ENCODE measurements at places on chromosomes 13 and 19.

- DNase-seq = no peak
Measured at GRCh38 chr13:103973740-103974139, 907.5 kb upstream of the SLC10A2 start.

DNA sequence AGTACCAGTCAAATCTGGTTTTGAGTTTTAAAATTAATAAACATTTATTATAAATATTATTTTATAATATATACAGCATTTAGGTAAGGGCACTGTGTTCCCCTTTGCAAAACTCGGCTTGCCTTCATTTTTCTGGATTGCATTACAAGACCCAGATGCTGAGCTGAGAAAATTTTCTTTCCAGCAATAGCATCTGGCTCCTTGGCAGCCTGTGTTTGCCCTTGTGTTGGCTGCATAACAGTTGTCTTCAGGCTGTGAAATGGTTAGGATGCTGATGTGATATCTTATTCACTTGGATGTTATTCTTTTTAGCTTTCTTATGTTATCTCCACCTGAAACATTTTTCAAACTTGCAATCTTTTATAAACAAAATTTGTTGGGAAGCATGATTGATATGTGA, 784.4 kb downstream of the DACH1 start:
- DNase-seq = no peak

- no peak for DNase-seq
Measured at GRCh38 chr19:40055049-40055448, 982 bp downstream of the ZNF780B start.

- no peak for DNase-seq
Measured at GRCh38 chr13:43493496-43494000, 293.2 kb downstream of the ENOX1 start.

DNA sequence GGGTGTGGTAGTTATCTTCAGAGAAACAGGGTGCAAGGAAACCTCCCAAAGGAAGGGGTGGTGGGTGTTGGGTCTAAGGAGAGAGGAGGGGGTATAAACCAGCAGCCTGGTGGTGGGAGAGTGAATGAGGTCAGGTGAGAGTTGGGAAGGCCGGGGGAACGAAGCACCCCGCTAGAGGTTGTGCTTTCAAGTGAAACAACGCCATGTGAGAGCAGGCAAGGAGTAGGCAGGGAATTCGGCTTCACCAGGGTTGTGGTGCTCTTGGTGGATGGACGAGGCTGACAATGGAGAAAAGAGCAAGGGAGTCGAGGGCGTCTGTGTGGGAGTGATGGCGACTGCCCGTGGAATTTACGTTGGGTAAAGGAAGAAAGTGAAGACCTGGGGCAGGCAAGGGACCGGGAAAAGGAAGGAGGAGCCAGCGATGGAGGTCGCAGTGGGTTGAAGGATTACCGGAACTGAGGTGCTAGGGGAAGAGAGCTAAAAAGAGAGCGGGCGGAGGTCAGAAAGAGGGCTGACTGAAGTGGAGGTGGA, 2.1 kb upstream of the MLNR start:
- DNase-seq = no peak

GRCh38 chr13:91111476-91112200, 235.8 kb upstream of the MIR17HG start:
- no peak for DNase-seq

GRCh38 chr13:111021270-111021669, 93.8 kb upstream of the ARHGEF7 start:
- no peak for DNase-seq

DNA sequence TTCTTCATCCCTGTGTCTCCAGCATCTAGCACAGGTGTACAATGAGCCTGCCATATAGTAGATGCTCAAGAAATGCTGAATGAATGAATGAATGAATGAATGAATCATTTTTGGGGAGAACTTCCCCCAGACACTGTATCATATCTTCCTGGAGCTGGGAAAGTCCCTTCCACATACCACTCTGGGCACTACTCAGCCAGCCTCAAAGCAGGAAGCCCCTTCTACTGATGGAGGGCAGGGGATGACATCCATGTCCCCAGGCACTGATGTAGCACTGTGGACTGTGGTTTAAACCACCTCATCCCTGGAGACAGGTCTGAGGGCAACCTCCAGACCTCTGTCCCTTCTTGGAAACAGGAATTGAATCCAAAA, 4.8 kb downstream of the GNA15 start:
- DNase-seq = no peak

GRCh38 chr13:24045597-24045996, 114.9 kb upstream of the SPATA13 start:
- DNase-seq = no peak

DNA sequence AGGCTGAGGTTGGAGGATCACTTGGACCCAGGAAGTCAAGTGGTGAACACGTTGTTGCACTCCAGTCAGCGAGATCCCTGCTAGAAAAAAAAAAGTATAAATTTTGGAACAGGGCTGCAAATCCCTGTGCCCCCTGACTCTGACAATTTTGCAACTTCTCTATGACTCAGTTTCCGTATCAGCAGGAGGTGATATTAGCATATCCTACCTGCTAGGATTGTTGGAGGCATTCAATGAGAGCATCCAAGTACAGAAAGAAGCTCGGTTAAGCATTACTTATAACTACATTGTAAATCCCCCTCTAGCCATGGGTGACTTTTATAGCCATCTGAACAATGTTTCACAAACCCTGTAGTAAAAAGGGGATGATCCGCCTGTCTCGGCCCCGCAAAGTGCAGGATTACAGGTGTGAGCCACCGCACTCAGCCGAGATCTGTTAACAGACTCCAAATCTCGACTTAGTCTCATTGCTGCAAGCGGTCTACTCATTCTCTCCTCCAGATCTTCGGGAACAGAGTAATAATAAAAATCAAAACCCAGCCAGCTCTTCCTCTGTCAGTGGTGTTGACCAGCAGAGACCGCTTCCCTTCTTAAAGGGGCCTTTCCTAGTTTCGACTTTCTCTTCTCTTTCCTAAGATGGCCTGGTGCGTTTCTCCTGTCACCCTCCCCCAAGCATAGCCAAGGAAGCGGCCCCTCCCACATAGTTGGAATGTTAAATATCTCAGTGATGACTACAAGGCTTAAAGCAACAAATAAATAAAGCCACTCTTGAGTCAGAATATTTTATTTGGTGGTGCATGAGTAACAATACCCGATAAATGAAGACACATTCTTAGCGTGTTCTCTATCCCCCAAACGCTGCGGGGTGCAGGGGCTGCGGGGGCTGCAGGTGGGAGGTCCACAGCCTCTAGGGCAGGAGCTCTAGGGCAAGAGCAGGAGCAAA, 10.3 kb upstream of the BICRA start:
- peak; percentile 95 for DNase-seq

GRCh38 chr19:49932041-49932451, 2.7 kb upstream of the NUP62 start:
- DNase-seq = no peak

GRCh38 chr13:31781064-31781463, 41.7 kb downstream of the RXFP2 start:
- DNase-seq = no peak

DNA sequence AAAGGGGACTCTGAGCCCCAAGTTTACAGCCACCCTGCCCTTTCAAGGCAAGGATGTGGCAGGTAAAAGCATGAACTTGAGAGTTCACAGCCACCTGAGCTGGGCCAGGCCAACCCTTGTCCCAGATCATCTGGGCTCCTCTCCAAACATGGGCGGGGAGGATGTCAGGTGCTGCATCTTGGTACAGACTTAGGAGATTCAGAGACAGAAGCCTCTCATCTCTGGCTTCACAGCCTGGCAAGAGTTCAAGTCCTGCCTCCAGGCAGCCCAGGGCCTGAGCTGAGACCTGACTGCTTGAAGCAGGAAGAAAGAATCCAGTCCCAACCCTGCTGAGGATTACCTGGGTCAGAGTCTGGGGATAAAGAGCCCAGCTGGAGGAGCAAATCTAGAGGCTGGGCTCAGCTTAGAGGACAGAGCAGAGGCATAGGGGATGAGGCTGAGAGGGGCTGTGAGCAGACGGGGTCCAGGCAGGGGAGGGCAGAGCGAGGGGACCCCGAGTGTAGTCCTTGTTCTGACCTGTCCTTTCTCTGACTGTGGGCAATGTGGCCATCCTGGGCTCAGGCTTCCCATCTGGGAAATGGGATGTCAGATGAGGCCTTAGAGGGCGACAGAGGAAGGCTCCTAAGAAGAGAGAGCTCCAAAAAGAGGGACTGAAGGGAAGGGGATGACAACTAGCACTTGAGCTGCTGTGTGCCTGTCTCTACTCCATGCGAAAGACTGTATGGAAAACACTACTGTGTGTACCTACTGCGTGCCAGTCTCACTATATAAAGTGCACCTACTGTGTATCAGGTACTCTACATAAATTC, 6.6 kb upstream of the OR10H5 start:
- no peak for DNase-seq

DNA sequence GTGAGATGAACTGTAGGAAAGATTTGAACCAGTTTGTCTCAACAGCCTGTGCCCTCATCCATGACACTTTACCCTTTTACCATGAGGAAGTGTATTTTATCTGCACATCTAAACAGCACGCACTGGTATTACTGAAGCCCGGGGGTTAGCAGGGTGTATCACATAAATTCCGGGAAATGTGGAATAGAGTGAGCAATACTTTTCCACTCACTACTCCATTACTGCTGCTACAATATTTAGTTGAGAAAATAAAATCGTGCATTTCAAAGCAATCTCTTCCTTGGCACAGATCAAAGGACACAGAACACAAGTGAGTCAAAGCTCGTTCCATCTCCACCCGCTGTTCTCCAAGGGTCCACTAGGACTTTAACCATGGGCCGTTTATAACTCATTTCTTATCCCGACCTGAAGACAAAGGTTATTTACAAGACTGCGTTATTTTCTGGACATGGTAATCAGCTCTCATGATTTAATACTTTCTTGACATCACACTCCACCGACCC, 35.2 kb downstream of the STK24 start:
- DNase-seq = no peak

DNA sequence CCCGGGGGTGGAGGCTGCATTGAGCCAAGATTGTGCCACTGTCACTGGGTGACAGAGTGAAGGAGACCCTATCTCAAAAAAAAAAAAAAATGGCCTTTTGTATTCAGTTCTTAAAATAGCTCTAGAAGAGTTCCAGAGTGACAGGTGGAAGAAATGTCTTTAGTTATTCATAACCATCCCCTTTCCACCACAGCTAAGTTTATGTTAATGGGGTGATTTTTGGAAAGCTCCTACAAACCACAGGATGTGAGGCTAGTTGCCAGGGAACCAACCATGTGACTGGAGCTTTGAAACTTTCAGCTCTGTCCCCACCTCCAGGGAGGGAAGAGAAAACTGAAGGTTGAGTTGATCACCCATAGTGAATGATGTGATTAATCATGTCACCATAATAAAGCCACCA, 6.9 kb downstream of the ZNF490 start:
- DNase-seq = no peak

- no peak for DNase-seq
Measured at GRCh38 chr19:38547421-38547820, 70.3 kb downstream of the MAP4K1 start.

GRCh38 chr19:50508843-50509190, 2.2 kb downstream of the JOSD2 start:
- DNase-seq = no peak

DNA sequence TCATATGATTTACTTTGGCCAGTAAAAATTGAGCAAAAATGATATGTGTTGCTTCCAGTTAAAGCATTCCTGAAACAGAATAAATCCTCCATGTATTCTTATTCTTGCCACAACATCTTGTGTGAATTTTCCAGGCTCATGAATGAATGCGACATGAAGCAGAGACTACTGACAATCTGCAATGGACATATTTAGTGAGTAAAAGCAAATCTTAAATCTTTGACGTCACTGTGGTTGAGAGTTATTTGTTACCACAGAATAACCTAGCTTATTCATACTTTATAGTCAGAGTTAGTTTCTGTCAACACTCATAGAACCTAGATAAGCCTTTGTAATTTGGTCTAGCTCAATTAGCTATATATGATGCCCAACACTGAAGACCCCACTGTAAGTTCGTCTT, 1443.1 kb downstream of the PCDH9 start:
- no peak for DNase-seq

- DNase-seq = no peak
Measured at GRCh38 chr13:107900775-107901174, 314.6 kb downstream of the LIG4 start.

DNA sequence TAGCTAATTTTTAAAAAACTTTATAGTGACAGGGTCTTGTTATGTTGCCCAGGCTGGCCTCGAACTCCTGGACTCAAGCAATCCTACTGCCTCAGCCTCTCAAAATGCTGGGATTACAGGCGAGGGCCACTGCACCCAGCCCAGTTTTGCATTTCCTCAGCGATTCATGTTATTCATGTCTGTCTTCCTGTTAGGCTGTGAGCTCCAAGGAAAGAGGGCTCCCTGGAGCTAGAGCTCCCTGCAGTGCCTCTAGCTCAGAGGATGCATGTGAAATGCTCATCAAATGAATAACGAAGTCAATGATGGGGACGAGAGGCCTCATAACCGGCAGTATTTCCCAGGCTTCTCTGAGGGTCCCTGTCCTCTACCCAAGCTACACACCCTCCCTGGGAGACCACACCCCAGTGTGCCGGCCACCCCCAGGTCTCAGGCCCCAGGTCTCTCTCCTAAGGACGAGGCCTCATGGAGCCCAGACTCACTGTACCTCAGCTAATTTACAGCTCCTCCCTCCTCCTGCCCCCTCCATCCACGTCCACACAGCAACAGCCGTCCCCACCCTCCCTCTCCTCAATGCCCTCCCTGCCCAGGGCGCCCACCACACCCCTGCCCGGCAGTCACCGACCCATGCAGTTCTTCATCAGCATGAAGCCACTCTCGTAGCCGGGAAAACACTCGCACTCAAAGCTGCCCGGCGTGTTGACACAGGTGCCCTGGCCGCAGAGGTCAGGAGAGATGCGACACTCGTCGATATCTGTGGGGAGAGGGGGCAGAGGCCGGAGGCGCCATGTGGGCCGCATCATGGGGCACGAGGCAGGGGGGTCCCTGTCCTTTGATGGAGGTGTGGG, 28.5 kb downstream of the FBN3 start:
- DNase-seq = no peak

- no peak for DNase-seq
Measured at GRCh38 chr13:42148538-42148937, 100.1 kb downstream of the DGKH start.

GRCh38 chr13:99626461-99627082, 125.3 kb downstream of the TM9SF2 start:
- peak; percentile 34 for DNase-seq

- DNase-seq = no peak
Measured at GRCh38 chr13:47521890-47522487, 479.1 kb downstream of the SUCLA2 start.

GRCh38 chr19:29121684-29122083, 91.3 kb downstream of the UQCRFS1 start:
- no peak for DNase-seq

GRCh38 chr19:53880711-53881481, 1.1 kb upstream of the PRKCG start:
- no peak for DNase-seq

GRCh38 chr19:51681286-51681941, 11.7 kb upstream of the SPACA6 start:
- no peak for DNase-seq

DNA sequence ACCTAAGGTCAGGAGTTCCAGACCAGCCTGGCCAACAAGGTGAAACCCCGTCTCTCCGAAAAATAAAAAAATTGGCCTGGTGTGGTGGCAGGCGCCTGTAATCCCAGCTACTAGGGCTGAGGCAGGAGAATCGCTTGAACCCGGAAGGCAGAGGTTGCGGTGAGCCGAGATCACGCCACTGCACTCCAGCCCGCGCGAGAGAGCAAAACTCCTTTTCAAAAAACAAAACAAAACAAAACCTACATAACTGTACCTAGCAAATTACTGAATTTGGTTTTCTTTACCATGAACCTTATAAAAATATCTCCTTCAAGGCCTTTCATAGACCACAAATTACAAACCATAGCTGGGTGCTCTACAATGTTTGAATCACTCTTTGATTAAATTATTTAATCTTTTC, 760 bp downstream of the ZNF91 start:
- no peak for DNase-seq

- DNase-seq = no peak
Measured at GRCh38 chr13:28161370-28161769, 23.0 kb downstream of the PAN3 start.
